ENCODE measurements at places on chromosomes 4 and X.

GRCh38 chrX:39516427-39516841 is 581.3 kb downstream of the BCOR start:
- no peak for DNase-seq

DNA sequence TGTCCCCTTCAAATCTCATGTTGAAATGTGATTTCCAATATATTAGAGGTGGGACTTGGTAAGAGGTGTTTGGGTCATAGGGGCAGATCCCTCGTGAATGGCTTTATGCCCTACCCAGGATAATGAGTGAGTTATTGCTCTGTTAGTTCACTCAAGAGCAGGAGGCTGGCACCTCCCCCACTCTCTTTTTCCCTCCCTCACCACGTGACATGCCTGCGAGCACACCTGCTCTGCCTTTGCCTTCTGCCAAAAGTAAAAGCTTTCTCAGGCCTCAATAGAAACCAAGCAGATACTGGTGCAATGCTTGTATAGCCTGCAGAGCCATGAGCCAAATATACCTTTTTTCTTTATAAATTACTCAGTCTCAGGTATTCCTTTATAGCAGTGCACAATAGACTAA is 286.3 kb upstream of the UGT8 start:
- DNase-seq: no peak

DNA sequence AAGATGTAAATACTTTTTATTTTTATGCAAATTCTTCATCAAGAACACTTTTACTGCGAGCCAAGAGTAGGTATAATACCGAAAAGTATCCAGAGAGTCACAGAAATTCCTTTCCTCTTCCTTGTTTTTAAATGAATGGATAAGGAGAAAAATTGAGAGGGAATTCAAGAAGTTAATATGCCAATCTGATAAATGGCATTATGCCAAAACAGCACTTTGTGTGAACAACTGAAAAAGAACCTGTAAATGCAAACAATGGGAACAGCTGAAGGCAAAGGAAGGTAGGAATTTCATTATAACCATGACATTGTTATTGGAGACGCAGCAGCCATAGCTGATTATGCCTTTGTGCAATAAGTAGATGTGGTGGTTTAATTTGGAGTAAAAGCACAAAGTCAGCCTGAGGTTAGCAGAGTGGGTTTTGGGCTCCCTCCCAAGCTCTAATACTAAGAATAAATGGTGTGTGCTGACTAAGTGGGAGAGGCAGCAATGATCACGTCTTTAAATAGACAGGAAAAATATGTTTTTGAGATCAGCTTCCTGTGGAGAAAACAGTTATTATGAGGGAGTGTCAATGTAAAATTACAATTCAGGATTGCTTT is 209.8 kb upstream of the NDST4 start:
- no peak for DNase-seq

GRCh38 chr4:129747756-129748155 is 651.8 kb downstream of the C4orf33 start:
- no peak for DNase-seq

- no peak for DNase-seq
Measured at GRCh38 chr4:42871671-42872290, 20.7 kb upstream of the GRXCR1 start.

DNA sequence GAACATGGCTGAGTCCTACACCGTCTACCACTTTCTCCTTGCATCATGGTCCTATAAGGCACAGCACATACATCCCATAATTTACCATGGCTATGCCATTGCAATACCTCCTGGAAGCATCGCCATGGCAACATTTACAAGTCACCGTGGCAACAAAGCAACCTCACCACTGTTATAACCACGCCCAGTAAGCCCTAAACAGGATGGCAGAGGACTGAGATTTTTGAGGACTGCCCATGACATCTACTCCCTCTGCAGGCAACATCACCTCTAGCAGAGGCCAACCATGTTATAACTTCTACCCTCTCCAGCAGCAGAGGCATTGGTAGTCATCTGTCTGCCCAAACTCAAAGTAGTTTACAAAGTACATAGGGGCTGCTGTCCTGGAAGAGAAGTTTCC is 29.7 kb downstream of the BCOR start:
- DNase-seq: no peak

GRCh38 chr4:28562913-28563312 is 1702.3 kb downstream of the STIM2 start:
- DNase-seq: no peak

DNA sequence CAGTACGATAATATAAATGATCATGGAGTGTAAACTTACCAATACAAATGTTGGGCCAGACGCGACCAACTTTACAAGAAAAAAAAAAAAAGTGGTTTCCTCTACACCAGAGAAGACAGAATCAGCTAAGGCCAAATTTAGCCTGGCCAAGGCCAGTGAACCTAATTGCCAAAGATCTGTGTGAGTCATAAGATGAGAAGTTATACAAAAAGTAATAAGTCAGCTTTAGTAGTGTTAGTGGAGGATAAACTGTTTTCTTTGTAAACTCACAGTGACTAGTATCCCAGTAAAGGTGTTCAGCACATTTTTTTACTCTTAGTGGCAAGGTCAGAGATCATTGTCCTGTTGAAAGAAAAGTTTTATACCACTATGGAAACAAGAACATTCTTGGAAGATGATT is 531.4 kb upstream of the TECRL start:
- DNase-seq: no peak

GRCh38 chrX:155880586-155881157 is 473 bp upstream of the VAMP7 start:
- DNase-seq: no peak

- no peak for DNase-seq
Measured at GRCh38 chrX:71623714-71624113, 5.4 kb upstream of the CXCR3 start.

DNA sequence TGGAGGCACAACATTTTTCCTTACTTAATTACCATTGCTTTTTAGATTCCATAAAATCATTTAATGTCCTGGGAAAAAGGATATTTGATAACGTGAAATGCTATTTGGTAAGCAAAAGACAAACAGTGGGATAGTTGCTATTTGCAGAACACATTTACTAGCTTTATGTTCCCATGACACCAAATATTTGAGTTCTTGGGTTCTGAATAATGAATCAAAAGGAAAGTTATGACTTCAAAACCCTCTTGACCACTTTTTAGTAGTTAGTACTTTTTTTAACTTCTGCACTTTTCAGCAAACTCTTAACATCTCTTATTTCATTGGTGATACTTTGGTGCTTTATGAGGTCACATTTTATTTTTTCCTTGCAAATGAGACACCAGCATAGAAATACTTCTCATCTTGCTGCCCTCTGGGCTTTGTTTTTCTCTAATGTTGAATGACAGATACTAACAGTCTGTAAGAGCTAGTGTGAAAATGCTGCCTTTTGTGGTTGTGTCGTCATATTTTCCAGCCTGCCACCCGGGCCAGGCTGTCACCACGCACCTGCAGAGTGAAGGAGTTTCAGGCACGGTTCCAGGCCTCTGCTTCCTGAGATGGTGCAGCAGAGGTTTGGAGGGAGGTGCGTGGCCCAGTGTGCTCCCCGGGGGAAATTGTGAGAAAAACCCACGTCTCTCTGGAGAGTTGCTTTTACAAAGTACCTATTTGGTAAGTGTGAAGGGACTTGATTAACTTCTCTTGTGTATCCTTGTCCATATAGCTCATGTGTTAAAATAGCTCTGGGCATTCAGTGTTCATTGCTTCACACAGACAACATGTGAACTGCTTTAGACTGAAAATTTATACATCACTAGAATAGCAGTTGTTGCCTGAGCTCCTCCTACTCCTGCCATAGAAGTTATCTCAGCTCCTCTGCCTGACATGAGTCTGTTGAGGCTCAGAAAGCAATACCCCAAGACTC is 34.7 kb downstream of the MSL3 start:
- DNase-seq: no peak

DNA sequence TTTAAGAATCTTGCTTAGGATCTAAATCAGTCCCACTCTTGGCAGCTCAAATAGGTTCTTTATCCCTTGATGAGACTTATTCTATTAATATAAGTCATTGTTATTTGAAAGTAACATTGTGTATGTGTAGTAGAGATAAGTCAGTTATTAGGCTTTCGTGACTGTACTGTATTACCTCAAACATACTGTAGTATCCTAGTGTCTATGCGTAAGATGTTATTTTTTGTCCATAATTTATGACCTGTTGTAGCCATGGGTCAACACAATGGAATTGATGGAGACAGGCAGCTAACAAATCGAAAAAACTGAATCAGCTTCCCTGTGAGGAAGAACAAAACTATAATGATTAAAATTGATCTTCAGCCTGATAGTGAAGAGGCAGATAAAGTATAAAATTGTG is 41.8 kb downstream of the CLCN3 start:
- no peak for DNase-seq

DNA sequence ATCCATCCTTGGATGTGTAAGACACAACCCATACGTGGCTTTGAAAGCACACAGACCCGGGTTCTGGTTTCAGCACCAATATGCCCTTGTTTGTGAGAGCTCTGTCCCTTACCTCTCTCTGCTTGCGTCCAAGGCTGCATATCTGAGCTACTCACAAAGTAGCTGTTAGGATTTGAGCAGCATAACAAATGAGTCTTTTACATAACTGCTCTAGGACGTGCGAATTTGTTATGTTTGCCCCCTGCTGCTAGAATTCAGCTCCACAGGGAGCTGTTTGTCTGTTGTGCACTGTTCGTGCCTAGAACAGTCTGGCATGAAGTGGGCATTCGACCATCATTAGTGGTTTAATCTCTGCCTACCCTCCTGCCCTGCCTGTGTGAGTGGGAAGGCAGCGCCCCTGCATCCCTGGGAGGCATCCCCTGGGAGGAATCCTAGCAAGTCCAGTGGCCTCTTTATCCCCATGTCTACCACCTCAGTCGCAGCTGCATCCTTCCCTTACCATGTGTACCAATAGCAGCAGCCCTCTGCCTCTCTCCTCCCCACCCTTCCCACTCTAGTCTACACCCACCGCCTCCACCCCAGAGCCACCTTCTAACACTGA is 42.1 kb downstream of the SLC2A9 start:
- peak; percentile 35 for DNase-seq

- DNase-seq: peak; percentile 32
Measured at GRCh38 chrX:19017271-19017670, 33.4 kb upstream of the PHKA2 start.

GRCh38 chrX:108186811-108187210 is 95.2 kb downstream of the ATG4A start:
- DNase-seq: no peak

GRCh38 chr4:85522277-85522676 is 47.3 kb downstream of the ARHGAP24 start:
- DNase-seq: no peak

- no peak for DNase-seq
Measured at GRCh38 chrX:132270699-132271098, 51.5 kb upstream of the RAP2C start.

DNA sequence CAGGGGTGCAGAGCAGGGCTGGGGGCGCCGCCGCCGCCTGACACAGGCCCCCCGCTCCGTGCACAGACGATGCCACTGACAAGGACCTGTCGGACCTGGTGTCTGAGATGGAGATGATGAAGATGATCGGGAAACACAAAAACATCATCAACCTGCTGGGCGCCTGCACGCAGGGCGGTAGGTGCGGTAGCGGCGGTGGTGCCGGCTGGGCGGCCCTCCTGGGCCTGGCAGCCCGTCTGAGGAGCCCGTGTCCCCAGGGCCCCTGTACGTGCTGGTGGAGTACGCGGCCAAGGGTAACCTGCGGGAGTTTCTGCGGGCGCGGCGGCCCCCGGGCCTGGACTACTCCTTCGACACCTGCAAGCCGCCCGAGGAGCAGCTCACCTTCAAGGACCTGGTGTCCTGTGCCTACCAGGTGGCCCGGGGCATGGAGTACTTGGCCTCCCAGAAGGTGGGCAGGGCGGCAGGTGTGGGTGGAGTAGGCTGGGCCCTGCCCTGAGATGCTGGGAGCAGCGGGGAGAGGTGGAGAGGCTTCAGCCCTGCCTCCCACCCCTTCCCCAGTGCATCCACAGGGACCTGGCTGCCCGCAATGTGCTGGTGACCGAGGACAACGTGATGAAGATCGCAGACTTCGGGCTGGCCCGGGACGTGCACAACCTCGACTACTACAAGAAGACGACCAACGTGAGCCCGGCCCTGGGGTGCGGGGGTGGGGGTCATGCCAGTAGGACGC is 12.6 kb downstream of the FGFR3 start:
- DNase-seq: no peak

DNA sequence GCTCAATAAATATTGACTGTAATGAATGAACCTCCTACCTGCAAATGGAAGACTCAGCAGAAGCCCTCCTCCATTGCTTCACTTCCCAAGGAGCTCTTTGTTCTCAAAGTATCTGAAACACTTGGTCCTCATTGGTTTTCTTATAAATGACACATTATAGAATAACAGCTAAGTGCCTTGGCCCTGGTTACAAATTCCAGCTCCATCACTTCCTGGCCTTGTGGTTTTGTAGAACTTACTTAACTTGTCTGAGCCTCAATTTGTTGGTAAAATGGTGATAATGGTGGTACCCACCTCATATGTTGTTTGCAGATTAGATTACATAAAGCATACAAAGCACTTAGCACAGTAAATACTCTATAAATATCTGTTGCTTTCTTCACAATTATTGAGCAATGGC is 25.2 kb upstream of the SMIM20 start:
- no peak for DNase-seq

DNA sequence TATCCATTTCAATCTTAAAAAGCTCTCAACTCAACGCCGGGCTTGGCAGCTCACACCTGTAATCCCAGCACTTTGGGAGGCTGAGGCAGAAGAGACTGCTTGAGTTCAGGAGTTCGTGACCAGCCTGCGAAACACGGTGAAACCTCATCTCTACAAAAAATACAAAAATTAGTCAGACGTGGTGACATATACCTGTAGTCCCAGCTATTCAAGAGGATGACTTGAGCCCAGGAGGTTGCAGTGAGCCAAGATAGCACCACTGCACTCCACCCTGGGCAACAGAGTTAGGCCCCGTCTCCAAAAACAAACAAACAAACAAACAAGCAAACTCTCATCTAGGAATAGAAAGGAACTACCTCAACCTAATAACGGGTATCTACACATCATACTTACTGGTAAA is 50.8 kb downstream of the PTPN13 start:
- DNase-seq: no peak

DNA sequence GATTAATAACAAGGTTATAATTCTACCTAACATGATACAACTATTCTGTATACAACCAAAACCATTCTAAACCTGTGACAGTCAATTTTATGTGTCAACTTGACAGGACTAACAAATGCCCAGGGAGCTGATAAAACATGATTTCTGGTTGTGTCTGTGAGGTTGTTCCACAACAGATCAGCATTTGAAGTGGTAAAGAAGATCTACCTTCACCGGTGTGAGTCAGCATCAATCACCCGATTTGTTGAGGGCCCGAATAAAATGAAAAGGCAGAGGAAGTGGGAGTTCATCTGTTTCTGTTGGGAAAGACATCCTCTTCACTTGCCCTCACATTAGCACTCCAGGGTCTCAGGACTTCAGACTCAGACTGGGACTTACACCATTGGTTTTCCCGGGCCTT is 187.9 kb downstream of the MAB21L2 start:
- DNase-seq: no peak

DNA sequence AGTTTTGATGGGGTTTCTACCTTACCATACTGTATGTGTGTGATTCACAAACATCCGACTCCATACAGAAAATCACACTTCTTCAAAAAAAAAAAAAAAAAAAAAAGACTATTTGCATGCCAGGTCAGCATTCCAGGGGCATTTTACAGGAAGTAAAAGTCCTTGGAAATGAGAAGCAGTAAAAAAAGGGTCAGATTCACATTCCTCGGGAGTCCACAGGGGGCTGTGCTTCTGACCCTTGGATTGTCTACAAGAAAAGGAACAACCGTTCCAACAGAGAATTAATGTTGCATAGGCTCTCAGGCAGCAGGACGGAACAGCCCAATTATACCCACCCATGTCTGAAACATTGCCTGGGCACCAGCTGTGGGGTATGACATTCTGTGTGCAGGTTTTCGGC is 290.3 kb downstream of the LDB2 start:
- no peak for DNase-seq

- DNase-seq: no peak
Measured at GRCh38 chrX:110414679-110415439, 56.2 kb downstream of the RTL9 start.
